ACHN (cell line): ENCODE measurements at places on chromosomes 11 and 22.

DNA sequence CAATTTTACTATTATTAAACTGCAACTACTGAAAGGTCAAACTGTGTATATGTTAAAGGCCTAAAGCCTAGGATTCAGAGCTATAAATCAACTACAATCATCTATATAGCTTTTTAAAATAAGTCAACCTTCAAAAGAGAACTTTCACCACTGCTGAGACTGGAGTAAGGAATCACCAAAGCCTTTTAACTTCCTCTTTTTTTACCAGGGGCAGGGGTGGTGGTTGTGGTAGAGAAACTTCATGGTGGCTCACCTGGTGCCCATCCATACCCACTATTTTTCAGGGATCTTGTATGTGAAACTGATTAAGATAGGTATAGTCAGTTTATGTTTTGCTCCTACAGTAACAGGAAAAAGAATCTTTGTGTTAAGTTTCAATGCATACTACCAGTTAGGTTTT lies 31.5 kb downstream of the TSG101 start:
- no peak for DNase-seq

DNA sequence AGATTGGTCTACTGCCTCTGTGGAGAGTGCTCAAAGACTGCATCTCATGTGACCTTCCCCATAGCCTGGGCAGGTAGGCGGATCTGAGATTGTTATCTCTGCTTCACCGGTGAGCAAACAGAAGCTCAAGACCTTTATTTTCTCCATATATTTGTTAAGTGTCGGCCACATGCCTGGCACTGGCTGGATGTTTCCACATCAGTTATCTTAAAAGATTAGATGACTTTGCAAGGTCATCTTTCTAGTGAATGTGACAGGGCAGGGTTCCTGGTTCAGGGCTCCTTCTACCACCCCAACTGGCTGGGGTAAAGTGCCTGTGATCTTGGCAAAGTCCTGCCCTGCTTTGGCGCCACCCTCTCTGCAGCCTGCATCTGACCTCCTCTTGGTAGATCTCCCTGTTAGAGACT lies 125.0 kb downstream of the CCDC81 start:
- DNase-seq = no peak

DNA sequence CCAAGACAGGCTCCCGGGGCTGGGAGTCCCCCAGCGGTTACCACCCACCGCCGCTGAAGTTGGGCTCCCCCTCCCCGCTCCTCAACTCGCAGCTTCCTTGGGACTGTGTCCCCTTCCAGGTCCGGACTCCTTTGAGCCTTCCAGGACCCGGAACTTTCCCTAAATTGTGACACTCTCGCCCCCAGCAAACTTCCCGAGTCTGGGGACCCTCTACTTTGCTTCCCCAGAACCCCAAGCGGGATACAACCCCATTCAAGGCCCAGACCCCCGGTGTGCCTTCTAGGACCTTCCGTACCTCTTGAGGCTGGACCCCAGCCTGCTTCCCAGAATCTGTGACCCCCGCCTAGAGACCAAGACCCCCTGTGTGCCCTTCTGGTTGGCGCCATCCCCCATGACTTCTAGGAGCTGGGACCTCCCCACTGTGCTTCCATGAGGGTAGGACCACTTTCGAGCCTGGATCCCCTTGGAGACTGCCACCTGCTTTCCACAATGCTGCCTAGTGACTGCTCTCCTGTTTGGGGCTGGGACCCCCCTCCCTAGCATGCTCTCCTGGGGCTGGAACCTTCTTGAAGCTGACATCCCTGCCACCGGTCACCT lies 587 bp downstream of the MYRF start:
- no peak for DNase-seq

DNA sequence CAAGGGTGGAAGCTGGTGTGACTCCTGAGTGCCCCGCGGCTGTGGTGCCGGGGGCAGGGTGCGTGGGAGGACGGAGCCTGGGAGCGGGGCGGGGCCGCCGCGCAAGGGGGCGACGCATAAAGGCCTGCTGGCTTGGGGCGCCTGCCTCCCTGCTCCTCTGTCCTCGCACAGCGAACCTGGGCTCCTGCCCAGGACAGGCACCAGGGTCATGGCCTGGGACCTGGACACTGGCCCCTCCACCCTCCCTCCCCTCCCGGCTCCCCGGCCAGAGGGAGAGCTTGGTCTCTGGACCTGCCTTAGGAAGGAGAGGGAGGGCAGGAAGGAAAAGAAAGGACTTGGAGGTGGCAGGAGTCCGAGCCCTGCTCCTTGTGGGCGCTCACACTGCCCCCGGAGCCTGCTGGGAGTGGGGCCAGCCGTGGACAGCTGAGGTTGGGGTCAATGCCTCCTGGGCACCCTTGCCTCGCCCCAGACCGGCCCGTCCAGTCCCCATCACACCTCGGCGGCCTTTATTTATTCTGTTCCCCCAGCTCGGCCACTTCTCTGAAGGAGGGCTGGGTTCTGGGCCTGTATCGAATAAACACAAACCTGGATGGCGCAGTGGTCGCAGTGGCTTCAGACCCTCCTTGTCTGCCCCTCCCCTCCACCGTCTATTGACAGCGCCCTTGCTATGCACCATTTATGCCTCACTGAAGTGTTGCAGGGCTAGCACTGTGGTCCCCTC lies 8.7 kb downstream of the SLC16A8 start:
- no peak for DNase-seq

GRCh38 chr11:1751531-1751921 lies 1.1 kb upstream of the IFITM10 start:
- DNase-seq = no peak

DNA sequence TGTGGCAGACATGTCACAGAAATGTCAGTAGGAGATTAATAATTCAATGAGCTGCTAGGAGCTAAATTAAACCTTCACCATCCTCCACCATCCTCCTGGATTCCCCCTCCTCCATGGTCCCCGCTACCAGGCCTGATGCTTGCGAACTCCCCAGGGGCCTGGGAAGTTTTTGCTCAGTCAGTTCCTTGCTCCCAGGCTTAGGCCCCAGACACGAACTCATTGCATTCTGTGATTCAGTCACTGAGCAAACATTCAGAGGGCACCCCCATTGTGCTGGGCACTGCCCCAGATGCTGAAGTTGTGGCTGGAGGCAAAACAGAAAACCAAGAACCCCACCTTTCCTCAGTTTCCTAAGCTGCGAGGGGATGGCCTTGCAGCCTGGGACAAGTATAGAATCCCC lies 14.3 kb downstream of the NPTXR start:
- no peak for DNase-seq

DNA sequence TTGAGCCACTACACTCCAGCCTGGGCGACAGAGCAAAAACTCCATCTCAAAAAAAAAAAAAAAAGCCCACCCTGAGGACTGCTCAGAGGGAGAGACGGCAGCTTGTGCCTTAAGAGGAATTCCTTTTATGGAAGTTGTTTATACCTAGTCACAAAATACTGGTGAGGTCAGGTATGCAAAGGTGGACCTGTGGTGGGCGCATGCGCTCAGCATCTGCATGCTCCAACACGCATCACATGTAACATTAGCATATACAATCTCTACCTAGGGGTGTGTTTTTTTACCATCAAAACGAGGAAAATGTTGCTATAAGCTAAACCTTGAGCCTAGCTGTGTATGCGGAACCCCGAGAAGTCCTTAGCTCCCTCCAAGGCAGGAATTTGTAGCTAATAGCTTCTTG lies 6.8 kb upstream of the SART1 start:
- DNase-seq = no peak

GRCh38 chr11:18452927-18453326 lies 2.7 kb upstream of the LDHAL6A start:
- no peak for DNase-seq

GRCh38 chr11:45713573-45713972 lies 48.2 kb upstream of the CHST1 start:
- no peak for DNase-seq

DNA sequence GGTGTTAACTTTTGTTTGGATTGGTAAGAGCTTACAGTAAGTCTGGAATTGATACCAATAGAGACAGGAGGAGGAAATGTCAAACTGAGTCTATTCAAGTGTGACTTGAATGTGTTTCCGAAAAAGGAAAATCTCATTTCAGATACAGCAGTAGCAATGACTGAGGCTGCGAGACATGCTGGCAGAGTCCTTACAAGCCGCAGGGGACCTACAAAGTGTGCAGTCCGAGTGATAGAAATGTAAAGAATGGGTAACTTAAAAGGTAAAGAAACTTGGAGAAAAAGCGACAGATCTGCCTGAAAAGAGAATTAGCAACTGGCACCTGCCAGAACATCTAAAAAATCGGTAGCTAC lies 444 bp downstream of the CWF19L2 start:
- DNase-seq = peak; percentile 32

GRCh38 chr22:48403521-48404403 lies 1423.9 kb downstream of the BRD1 start:
- no peak for DNase-seq

DNA sequence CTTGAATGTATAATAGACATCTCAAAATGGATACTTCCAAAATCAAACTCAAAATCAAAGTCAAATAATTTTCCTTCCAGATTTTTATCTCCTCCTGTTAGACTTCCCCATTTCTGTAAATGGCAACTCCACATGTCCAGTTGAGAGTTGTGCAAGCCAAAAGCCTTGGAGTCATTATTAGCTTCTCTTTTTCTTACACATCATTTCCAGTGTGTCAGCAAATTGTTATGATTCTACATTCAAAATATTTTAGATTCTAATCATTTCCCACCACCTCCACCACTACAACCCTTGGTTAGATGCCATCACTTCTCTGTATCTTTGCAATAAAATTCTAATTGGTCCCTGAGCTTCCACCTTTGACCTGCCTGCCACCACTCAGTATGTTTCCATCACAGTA lies 155.7 kb downstream of the CNTN5 start:
- no peak for DNase-seq

GRCh38 chr11:134576286-134576685 lies 164.2 kb upstream of the B3GAT1 start:
- no peak for DNase-seq

GRCh38 chr11:69703768-69704507 lies at the start of gene FGF19:
Gene FGF19, minus strand, starts transcription at chr11:69704022. Its CDS starts 146 bp downstream, at chr11:69703876.
- no peak for DNase-seq

DNA sequence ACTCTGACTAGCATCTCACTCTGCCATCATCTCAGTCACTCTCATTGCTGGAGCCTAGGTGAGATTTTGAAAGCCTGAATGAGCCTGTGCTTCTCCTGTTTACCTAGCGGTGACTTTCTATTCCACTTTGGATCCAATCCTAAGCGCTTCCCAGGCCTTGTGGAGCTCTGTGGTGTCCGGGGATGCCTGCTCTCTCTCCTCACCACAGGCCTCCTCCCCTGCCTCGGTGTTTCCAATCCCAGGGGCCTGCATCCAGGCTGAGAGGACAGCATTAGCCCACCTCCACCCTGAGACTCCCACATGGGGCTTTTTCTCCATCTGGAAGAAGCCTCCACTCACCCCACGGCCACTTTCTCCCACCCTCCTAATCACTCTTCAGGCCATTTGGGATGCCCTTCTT lies 380.3 kb downstream of the NTM start:
- DNase-seq = no peak

DNA sequence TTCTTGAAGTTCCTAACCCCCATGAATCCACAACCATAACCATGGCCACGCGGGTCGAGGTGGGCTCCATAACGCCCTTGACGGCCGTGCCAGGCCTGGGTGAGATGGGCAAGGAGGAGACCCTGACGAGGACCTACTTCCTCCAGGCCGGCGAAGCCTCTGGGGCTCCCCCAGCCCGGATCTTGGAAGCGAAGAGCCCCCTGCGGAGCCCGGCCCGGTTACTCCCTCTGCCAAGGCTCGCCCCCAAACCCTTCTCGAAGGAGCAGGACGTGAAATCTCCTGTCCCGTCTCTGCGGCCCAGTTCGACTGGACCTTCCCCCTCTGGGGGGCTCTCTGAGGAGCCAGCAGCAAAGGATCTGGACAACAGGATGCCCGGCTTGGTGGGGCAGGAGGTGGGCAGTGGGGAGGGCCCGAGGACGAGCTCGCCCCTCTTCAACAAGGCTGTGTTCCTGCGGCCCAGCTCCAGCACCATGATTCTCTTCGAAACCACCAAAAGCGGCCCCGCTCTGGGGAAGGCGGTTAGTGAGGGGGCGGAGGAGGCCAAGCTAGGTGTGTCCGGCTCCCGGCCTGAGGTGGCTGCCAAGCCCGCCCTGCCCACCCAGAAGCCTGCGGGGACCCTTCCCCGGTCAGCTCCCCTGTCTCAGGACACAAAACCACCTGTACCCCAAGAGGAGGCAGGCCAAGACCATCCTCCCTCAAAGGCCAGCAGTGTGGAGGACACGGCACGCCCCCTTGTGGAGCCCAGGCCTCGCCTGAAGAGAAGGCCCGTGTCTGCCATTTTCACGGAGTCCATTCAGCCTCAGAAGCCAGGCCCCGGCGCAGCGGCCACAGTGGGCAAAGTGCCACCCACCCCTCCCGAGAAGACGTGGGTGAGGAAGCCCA lies 75.7 kb downstream of the KIAA1671 start:
- DNase-seq = peak; percentile 21

DNA sequence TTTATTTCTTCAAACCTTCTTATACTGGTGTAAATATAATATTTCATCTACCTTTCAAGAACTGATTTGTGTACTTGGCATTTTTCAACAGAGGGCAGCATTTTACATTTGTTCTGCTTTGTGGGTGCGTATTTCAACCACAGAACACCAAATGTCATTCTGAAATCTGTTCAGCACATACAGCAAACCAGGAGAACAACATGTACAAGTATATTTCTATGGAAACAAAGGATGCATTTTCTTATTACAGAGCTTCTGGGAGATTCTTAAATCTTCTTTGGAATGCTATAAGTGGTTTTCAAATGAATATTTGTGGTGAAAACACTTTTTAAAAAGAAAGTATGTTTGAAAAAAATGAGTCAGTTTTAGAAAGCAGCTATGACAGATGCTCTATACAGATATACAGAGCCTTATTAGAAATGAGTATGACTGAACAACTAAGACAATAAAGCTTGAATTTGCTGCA lies 946.0 kb downstream of the FAM181B start:
- DNase-seq = peak; percentile 8

GRCh38 chr11:76627606-76628005 lies 42.9 kb downstream of the LRRC32 start:
- no peak for DNase-seq

DNA sequence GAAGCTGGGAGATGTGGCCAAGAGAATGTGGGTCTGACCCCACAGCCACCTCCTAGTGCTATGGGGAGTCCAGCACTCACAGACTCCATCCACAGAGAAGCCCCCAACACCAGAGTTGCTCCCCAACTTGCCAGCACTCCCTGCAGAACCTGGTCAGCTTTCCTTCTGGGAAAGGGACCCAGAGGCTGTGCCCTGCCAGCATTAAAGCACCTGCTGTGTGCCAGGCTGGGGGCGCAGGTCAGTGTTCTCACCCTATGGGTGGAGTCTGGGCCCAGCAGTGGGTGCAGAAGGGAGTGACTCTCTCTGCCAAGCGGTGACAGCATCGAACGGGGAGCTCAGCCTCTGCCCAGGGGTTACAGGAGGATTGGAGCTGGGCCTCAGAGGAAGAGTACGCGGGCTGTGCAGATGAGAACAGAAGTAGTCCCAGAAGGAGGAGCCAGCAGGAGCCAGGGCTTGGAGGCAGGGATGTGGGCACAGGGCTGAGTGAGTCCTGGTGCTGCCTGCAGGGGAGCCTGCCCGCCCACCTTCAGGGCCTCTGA lies 114.4 kb downstream of the MPPED1 start:
- no peak for DNase-seq

- DNase-seq = no peak
Observed at GRCh38 chr11:69355346-69355940, 61.5 kb downstream of the MYEOV start.
